ENCODE measurements at places on chromosomes 11 and 22.
A peak's percentile ranks its signal among the peaks of the same experiment; 100 is the strongest.

GRCh38 chr11:17972987-17973386, 39.9 kb downstream of the SERGEF start:
- peak; percentile 67 for DNase-seq

- no peak for DNase-seq
These were observed 2.0 kb downstream of the SCO2 start for GRCh38 chr22:50523458-50523805.

DNA sequence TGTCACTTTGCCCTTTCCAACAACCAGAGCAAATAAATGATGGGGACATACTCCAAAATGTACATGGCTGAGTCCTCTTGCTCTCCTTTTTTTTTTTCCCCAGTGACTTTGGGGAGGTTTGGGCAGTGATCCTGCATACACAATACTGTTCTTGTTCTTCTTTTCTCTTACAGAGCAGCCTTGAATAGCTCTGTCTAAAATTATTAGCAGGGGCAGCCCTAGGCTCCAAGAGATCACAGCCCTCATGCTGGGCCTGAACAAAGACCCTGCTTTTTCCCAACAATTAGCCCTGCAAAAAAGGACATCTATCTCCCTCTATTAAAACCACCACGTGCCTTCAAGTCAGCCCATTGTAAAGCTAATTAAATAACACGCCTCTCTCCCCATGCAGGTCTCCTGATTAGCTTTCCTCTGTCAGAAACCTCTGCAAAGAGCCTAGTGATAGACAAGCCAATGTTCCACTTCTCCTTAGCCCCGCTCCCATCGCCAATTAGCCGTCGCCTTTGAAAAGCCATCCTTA, 54.7 kb downstream of the ETS1 start:
- no peak for DNase-seq

DNA sequence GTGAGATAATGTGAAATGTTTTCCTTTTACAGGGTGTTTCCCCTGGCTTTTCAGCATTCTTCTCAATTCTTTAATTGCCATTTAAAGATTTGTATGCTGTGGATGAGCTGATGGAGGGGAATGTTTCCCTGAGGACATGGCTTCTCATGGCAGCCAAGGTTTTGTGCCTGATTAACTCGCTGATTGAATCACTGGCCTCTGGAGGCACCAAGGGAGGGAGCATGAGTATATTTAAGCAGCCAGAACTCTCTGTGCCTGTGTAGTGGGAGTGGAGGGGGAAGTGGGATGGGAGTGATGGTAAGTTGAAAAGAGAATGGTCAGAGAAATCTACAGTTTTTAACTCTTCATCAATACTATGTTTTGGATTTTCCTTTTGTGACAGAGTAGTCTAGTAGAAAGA, 88.7 kb downstream of the STIM1 start:
- DNase-seq = no peak

GRCh38 chr11:68792400-68792966, 41.2 kb upstream of the TESMIN start:
- DNase-seq = no peak

DNA sequence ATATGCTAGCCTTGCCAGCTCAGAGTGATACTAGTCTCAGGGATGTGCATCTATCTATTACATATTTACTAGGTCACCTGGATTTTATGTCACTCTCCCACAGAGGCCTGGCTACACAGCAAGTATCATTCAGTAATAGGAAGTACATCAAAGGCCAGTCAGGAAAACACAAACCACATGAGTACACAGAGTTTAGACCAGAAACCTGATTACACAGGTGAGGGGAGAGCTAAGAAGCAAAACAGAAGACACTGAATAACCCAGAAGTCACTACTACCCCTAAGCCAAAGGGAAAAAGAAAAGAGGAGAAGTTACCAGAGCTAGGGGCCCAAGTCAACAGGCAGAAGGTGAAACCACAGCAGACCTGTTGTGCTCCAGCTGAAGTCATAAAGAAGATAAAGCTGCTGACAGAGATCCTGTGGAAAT, 13.3 kb downstream of the LPXN start:
- no peak for DNase-seq

DNA sequence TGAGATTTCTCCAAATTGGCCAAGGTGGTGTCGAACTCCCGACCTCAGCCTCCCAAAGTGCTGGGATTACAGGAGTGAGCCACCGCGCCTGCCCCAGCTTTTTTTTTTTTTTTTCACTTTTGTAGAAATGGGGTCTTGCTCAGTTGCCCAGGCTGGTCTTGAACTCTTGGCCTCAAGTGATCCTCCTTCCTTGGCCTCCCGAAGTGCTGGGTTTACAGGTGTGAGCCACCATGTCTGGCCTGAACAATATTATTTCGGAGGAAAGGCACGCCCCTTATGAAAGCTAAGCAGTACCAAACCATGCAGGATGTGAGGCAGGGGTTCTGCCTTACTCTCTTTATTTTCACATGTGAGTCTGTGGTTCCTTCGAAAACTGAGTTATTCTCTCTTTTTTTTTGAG, 16.1 kb downstream of the MTCH2 start:
- DNase-seq = no peak

GRCh38 chr11:9815486-9816136, 151.7 kb downstream of the SWAP70 start:
- no peak for DNase-seq

GRCh38 chr11:123483058-123483457, 53.0 kb downstream of the GRAMD1B start:
- no peak for DNase-seq

- no peak for DNase-seq
These were observed 48.4 kb downstream of the CHST1 start for GRCh38 chr11:45616802-45617549.

DNA sequence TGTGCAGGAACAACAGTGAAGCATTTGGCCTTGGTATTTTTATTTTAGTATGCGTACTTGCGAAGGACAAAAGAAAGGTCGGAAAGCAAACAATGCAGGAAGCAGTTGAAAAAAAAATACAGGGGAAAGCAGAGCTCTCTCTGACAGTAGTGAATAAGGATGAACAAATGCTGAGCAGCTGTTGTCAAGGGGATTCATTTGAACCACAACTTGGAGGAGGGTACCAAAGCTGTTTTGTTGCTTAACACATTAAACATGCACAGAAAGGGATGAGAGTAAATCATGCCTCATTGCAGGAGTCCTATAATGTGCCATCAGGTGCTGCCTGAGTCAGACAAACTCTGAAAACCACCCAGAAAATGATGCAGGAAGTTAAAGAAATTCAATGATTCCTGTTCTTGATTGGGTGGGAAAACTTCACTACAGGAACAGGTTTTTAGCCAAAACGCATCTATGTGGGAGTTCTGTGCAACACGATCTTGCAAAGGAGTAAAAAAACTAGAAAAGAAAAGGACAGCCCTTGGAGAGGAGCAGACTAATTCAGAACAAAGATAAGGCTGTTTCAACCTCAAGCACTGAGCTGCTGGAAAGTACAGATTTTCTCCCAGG, 2113.5 kb downstream of the LRRC4C start:
- DNase-seq = no peak

DNA sequence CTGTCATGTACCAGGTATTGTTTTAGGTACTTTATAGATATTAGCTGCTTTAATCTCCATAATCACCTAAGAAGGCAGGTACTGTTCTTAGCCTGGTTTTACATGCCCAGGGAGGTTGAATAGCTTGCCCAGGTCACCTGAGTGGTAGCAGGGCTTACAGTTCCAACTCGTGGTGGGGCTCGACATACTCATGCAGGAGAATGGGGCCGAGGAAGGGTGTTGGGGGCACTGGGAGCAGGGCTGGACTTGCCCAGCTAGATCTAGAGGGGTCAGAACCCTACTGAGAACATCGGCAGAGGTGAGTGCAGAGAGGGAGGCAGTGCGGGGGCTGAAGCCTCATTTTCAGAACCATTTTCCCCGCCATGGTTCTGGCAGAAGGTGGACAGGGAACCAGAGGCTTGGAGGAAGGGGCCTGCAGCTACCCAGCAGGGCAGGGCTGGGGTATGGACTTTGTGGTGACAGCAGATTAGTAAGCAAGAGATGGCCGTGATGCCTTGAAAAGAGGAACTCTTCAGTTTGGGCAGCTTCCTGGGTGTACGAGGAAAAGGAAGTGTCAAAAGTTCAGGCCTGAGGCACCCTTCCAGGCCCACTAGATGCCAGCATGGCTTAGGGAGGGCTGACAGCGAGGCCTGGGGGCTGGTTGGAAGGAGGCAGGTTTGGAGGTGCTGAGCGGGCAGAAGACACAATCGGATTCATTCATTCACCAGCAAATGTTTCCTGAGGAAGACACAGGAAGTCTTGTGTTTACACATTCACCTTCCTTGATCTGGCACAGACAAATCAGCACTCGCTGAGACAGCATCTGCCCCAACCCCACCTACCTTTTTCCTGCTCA, 54.7 kb upstream of the LYVE1 start:
- DNase-seq = no peak

- DNase-seq = no peak
These were observed 6.8 kb upstream of the DEUP1 start for GRCh38 chr11:93323747-93324146.

DNA sequence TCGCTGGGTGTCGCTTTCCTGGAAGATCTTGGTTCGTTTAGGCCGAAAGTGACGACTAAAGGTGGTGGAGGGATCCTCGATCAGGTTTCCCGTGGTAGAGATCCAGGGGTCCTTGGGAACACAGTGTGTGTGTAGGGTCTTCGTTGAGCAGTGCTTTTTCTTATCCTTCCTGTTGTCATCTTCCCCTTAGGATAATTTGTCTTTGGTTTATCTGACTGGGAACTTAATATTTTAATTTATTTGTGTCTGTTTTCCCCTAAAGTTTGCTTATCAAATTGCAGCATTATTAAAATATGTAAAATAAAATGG, 403 bp downstream of the RBM7 start:
- DNase-seq = no peak

DNA sequence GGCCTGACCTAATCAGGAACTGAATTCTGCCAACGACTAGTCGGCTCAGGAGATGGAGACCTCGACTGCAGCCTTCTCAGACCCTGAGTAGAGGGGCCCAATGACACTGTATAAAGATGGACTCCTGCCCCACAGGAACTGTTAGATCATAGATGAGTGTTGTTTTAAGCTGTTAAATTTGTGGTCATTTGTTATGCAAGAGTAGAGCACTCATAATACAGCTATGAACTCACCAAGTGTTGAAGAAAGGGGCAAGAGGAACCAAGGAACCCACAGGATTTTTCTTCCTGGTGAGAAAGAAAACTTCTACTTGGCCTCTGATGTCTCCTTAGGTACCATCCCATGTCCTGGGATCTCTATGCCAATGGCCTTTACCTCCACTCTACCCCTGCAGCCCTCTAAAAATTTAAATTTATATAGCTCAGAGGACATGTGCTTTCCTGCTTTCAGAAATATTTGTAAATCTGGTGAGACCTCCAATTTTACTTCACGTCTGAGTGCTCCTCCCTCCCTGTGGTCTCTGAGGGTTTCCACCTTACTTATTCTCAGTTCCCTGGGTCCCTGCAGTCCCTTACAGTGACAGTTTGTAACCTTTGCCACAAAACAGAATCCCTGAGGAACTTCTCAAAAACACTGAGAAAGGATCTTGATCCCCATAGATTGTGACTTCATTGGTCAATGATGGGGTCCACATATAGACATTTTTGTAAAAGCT, 256.3 kb upstream of the ARHGAP20 start:
- no peak for DNase-seq

GRCh38 chr11:13902523-13902922, 60.0 kb upstream of the SPON1 start:
- no peak for DNase-seq

GRCh38 chr11:102603091-102603490, 22.0 kb downstream of the MMP20 start:
- DNase-seq = no peak

GRCh38 chr22:19876941-19877625, 22.4 kb upstream of the GNB1L start:
- no peak for DNase-seq

- no peak for DNase-seq
These were observed 5.9 kb downstream of the SYVN1 start for GRCh38 chr11:65128182-65129145.

- DNase-seq = peak; percentile 14
These were observed 16.8 kb upstream of the TMEM191C start for GRCh38 chr22:21450320-21450831.

DNA sequence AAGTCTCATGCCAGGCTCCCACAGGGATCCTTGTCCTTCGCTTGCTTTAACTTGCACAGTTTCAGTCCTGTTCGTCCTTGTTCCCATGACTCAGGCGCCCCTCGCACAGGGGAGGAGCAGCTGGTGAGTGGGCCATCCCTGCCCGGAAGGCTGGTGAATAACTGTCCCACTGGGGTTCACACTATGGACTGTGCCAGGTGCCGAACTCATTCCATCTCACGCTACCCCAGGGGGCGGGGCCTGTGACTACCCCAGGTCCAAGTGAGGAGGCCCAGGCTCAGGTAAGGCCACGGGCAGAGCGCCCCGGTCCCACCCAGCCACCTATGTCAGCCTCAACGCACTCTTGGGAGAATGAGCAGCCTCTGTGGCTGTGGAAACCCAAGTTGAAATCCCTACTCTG, 7.2 kb upstream of the CARD10 start:
- no peak for DNase-seq

DNA sequence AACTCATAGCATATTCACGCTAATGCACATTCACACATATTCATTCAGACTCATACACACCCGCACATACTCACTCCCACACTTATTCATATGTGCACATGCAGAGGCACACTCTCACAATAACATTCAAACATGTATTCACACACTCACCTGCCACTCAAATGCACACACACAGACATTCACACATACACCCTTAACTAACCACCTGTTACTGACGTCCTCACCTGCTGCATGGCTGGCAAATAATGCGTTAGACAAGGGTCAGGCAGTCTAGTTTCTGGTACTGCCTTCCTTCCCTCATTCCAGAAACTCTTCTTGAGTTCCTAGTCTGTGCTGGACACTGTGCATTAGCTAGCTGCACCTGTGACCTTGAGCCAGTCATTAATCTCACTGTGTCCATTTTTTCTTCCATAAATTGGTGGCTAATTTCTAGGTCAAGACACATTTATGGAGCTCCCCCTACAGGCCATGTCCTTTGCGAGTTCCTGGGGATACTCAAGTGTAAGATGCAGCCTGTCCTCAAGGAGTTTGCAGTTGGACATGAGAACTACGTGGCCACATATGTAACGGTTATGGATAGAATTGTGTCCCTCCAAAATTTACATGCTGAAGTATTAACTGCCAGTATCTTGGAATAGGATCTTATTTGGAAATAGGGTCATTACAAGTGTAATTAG, 34.5 kb upstream of the SEZ6L start:
- no peak for DNase-seq

- DNase-seq = no peak
These were observed 3.5 kb downstream of the IGF2 start for GRCh38 chr11:2135648-2136201.

GRCh38 chr11:2927121-2927800, 2.0 kb downstream of the PHLDA2 start:
- no peak for DNase-seq

Data from endothelial cell (in vitro differentiated cells).